Caki2 (cell line): ENCODE measurements at places on chromosomes 7 and 10.

GRCh38 chr7:13839063-13839462, 150.4 kb downstream of the ETV1 start:
- no peak for DNase-seq

DNA sequence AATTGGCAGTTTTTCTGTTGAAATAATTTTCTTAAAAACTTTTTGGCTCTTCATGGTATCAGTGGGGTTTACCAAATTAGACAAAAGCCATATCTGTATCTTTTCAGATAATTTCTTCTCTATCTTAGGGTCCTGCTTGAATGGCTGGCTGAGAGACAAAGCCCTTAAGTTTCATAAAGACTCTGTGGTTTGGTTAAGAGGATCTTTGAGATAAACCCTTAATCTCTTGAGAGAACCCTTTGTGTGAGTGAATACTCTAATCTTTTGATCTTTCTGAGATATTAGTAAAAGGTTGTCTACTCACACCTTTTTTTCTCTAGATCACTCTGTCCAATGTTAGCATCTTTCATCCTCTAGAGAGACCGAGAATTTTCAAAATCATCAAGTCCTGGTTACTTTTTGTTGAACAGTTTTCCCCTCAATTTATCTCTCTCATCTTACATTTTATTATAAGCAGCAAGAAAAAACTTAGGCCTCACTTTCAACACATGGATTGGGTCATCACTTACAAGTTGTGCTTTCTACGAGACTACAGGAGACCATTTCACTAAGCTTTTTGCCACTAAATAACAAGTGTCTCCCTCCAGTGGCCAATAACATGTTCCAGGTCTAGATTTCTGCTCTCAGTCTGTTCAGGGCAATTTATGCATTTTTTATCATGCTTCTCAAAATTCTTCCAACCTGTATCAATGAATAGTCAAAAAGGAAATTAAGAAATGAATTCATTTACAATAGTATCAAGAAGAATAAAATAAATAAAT, 28.4 kb downstream of the DNAJC9 start:
- peak; percentile 12 for DNase-seq

DNA sequence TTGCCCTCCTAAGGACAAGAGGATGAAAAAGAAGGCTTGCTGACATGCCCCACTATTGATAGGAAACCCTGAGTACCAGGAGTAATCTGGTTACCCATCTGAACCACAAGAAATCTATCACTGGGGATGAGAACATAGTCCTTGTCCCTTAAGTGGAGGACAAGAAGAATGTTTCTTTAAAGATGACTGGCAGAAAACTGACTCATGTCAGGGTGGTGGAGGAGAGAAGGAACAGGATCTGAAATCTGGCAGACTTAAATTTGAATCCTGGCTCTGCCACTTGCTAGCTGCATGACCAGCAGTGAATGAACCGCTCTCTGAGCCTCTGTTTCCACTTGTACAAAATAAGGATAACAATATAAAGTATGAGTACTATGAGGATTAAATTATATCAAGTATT, 38.9 kb upstream of the XPNPEP1 start:
- no peak for DNase-seq

DNA sequence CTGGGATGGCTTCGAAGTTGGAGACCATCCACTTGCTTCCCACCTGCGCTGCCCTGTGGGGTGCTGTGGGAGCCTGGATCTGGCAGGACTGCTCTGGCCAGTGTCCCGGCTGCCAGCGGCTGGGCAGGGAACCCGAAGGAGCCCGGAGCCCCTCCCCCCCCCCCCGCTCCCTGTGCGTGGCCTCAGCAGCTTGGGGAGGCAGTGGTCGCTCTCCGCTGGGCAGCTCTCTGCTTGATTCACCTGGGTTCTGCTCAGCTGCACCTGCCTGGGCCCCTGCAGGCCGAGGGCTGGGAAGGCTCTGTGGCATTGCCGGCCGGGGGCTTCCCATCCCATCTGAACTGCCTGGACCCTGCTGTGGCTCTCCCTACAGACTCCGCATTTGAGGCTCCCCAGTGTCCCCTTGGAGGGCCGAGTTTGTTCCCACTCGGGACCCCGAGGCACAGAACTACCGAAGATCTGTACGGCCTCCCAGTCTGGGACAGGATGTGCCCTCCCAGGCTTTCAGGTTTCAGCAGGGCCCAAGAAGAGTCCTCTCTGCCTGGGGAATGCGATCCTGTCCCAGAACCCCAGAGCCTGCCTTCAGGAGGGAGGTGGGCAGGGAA, 525.1 kb downstream of the TCERG1L start:
- DNase-seq: no peak

GRCh38 chr7:26208040-26208439, 6.5 kb downstream of the CBX3 start:
- no peak for DNase-seq

GRCh38 chr7:37993060-37993501, 72.6 kb downstream of the EPDR1 start:
- DNase-seq: no peak

- peak; percentile 44 for DNase-seq
Measured at GRCh38 chr7:35004531-35005095, 32.7 kb downstream of the DPY19L1 start.

DNA sequence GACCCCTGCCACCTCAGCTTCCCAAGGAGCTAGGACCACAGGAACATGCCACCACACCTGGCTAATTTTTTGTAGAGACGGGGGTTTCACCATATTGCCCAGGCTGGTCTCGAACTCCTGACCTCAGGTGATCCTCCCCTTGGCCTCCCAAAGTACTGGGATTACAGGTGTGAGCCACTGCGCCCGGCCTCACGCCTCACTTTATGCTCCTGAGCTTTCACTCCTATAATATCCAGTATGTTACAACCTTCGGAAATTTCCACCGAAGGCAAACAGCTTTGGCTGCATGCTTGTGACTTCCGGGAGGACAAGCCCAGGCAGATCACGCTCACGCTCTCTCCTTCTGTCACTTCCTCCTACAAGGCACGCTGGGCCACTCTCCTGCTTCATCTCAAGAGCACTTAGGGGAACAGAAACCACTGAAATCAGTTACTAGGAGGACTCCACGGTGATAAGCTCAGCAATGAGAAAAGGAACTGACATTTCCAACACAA, 4.4 kb upstream of the MAD1L1 start:
- no peak for DNase-seq

- DNase-seq: no peak
Measured at GRCh38 chr7:126702242-126703016, 550.3 kb downstream of the GRM8 start.

DNA sequence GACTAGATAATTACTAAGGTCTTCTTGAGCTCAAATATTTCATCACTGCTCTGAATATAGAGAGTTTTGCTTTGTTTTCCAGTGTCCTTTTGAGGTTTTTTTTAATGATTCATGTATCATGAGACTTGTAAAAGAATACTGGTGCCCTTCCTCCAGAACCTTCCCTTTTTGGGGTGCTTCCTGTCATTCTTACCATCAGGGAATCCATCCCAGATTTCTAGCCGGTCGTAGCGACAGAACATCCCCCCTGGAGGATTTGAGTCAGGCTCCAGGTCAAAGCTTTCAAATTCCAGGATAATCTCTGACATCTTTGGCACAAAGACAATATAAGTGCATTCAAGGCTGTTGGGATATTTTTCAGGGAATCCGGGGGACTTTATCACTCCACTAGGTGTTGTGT, 71.0 kb downstream of the NRP1 start:
- no peak for DNase-seq

- no peak for DNase-seq
Measured at GRCh38 chr10:130020651-130021382, 56.7 kb upstream of the EBF3 start.

DNA sequence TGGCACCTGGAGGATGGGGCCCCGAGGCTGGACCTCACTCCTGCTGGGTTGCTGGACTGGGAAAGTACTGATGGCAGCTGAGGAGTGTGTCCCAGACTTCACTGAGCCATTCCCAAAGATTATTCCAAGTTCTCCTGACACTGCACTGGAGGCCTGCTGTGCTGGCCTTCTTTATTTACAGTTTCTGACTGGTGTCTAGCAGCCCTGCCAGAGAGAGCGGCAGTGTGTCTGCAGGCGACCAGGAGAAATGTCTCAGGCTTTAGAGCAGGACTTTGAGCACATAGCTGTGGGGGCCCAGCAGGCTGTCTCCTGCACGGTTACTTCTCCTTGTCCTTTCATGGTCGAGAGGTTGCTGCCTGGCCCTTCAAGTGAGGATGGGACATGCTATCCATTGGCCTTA, 16.1 kb downstream of the HTRA1 start:
- no peak for DNase-seq

DNA sequence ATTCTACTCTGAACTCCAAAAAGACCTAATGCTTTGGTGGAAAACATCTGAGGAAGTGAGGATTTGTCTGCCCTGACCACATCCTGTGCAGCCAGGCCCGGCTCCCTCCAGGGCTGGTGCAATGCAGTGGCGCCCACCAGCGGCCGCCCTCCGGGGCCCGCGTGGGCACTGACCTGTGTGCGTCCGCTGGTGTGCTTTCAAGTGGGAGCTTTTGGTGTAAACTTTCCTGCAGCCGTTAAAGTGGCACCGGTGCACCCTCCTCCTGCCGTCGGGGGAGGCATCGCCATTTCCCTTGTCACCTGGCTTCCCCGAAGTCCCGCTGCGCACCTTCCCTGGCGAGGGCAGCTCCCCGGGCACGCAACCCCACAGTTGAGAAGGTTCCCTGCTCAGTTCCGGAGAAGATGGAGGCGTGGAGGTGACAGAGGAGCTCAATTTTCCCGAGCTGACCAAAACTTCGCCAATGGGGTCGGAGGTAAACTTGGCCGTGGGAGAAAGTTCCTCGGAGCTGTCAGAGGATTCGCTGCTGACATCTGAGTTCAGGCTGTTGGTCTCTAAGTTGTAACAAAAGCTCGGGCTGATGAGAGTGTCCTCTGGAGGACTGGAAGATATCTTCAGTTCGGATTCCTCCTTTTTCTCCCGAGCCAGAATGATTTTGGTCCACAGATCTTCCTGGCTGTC, 3.4 kb downstream of the KLF6 start:
- DNase-seq: peak; percentile 62

- no peak for DNase-seq
Measured at GRCh38 chr7:93646538-93646937, 72.0 kb upstream of the CALCR start.

GRCh38 chr7:80154656-80155333, 20.2 kb downstream of the GNAI1 start:
- DNase-seq: no peak

DNA sequence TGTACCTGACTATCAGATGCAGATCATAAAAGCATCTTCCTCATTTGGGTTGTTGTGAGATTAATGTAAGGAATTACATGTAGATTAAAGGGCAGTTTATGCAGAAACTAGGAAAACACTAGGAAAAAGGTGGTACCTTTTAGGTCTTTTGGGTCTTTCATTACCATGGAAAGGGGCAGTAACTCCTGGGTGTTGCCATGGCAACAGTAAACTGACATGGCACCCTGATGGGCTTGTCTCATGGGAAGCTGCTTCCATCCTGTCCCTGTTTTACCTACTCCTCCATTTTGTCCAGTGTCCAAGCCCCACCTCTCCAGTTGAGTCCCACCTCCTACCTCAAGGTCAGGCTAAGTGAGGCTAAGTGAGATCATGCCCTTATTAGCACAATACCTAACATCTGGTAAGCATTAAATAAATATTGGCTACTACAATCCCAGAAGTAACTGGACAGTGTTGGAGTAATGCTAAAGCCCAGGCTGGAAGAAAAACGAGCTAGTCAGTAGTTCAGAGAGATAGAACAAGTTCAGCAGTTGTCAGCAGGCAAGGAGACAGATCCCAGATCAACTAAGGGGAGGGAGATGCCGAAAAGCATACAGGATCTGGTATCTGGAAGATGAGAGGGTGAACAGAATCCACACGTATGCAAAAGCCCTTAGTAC, 240.0 kb upstream of the AUTS2 start:
- no peak for DNase-seq

DNA sequence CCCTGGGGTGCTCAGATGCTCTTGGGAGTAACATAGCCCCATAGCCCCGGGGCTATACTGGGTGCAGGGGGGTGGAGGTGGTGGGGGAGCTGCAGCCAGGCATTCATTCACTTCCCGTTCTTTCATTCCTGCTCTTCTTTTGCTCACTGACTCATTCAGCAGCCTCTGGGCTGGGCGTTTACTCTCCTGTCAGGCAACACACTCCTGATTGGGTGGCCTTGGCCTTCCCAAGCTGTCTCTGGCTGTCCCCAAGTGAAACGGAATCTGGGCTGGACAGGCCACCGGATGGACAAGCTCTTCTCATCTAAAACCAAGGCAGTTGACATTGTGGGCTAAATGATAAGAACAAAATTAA, 34.6 kb downstream of the CHST3 start:
- DNase-seq: peak; percentile 80

DNA sequence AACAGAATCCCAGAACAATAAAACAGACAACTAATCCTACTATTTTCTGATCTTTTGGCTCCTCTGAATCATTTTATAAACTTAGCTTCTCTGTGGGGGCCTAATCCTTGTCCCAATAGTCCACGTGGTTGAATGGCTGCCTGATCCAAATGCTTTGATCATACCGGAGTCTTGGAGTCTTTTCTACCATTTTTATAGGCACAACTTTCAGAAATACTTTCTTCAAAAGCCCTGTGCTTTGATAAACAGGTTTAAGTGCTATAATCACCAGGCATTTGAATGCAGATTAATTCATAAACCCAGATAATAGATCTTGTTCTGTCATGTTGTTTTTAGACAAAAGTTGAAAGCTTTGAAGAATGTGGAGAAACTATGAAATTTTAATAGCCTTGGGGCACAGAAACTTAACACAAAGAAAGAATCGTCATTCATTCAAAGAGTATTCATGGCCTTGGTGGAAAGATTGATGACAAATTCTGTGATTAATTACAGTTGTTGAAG, 163.7 kb downstream of the AHR start:
- DNase-seq: no peak

- DNase-seq: no peak
Measured at GRCh38 chr10:72310241-72310633, 36.5 kb downstream of the DDIT4 start.

DNA sequence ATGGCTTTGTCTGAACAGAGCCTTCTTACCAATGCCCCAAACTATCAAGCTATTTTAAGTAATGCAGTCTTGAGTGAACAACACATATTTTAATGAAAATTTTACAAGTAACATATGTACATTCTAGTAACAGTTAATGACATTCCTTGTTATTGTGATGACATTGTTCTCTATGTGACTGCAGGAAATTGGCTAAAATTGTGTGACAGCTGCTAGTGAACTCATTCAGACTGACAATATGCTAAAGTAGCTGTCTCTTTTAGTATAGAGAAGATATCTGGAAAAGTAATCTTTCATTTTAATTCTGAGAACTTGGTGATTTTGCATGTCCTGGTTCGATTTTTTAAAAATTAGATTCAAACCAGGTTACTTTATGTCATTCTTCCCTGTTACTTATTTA, 259.8 kb upstream of the MAGI2 start:
- no peak for DNase-seq

- DNase-seq: no peak
Measured at GRCh38 chr10:71795248-71795647, 21.9 kb upstream of the VSIR start.

GRCh38 chr7:1159891-1160669, at the start of gene ZFAND2A:
Gene ZFAND2A (minus strand): TSS chr7:1160196. CDS start chr7:1158212, 1,984 bp downstream.
- DNase-seq: peak; percentile 98

- no peak for DNase-seq
Measured at GRCh38 chr10:51588984-51589383, 110.4 kb downstream of the CSTF2T start.

- DNase-seq: no peak
Measured at GRCh38 chr10:97640868-97641811, 669 bp downstream of the PI4K2A start.

GRCh38 chr7:121212036-121212435, 116.8 kb upstream of the WNT16 start:
- DNase-seq: no peak
